ENCODE measurements at places on chromosomes 6 and 20.
A peak's percentile ranks its signal among the peaks of the same experiment; 100 is the strongest.

DNA sequence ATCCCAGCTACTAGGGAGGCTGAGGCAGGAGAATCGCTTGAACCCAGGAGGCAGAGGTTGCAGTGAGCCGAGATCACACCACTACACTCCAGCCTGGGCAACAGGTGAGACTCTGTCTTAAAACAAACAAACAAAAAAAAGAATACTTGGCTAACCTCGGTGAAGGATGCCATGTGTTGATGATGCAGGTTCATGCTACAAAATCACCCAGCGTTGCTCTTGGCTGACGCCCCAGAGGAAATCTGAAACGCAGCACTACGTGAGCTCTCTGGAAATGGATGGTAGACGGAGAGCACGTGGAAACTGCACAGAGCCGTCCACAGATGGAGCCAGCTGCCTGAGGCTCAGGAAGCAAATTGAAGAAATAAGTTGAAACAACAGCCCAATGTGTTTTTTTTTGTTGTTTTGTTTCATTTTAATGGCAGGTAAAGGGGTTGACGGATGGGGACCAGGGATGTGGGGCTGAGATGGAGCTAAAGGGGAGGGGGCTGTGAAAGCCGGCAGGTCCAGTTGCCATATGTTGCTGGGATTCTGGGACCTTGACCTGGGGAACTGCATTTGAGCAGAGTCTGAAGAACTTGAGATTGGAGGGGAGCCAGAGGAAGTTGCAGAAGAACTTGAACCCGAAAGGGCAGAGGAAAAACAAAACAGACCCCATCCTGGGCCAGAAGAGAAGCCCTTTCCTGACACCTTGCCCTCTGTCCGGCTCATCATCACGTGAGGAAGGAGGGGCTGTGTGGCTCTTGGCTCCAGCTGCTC is 12.8 kb upstream of the MANBAL start:
- peak; percentile 78 for DNase-seq

DNA sequence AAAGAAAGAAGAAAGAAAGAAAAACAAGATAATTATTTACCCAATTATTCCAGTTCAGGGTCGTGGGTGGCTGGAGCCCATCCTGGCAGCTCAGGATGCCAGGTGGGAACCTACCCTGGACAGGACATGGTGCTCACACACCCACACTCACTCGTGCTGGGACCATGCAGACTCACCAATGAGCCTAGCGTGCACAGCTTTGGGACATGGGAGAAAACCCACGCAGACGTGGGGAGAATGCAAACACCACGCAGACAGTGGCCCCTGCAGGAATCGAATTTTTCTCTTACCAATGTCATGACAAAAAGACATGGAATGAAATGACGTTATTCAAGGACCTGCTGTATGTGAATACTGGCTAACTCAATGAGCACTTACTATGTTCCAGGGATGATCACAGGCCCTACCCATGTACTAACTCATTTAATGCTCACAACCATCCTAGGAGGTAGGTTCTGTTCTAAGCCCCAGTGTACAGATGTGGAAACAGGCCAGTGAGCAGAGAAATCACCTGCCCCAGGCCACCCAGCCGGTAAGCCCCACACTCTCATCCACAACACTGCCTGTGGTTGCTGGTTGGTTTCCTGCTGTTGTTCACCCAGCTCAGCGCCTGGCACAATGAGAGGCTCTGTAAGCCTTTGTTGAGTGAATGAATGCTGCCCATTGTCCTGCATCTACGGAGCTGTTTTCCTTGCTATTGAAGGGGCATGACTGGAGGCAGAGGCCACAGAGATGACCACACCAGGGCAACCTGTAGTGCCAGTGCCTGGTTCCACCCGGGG is 6.8 kb upstream of the PI16 start:
- DNase-seq, result no peak

GRCh38 chr6:149888659-149889058 is 9.3 kb downstream of the RAET1E start:
- peak; percentile 84 for DNase-seq

GRCh38 chr6:101294676-101295075 is 98.8 kb upstream of the GRIK2 start:
- DNase-seq, result peak; percentile 39

DNA sequence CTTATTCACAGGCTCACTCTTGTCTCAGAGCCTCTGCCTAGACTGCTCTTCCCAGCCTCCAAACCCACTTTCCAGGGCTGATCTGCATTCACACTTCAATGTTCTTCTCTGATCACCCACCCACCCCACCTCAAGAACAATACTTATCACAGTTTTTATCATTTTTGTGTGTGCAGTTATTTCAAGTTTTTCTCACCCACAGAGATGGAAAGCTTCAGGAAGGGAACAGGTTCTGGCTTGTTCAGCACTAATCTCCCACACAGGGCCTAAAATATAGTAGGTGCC is 160.9 kb downstream of the MRPL14 start:
- DNase-seq, result no peak

GRCh38 chr6:8389036-8389818 is 46.1 kb downstream of the SLC35B3 start:
- DNase-seq, result no peak
